Activated naive CD8-positive, alpha-beta T cell treated with anti-CD3 and anti-CD28 coated beads, Interleukin-2, amount 50 U/mL, for 24 hours (primary cell): ENCODE measurements at places on chromosomes 6 and 20.
A peak's percentile ranks its signal among the peaks of the same experiment; 100 is the strongest.

DNA sequence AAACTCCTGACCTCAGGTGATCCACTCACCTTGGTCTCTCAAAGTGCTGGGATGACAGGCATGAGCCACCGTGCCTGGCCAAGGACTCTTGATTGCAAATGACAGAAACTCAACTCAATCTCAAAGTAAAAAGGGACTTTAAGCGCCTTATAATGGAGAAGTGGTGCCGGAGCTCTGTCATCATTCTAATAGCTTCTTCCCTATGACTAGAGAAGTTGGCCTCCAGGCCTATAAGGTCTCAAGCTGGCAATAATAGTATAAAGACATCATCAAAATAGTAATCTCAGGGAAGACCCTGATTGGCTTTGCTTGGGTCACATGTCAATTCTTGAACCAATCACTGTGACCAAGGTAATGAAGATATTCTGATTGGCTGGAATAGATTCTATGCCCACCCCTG lies 8.5 kb upstream of the KIAA1755 start:
- no peak for DNase-seq

GRCh38 chr6:168044521-168045130 lies 34.4 kb downstream of the FRMD1 start:
- no peak for DNase-seq

- no peak for DNase-seq
Observed at GRCh38 chr20:19677336-19677735, 80.7 kb upstream of the RIN2 start.

- no peak for DNase-seq
Observed at GRCh38 chr6:109396046-109396718, 13.9 kb upstream of the CD164 start.

DNA sequence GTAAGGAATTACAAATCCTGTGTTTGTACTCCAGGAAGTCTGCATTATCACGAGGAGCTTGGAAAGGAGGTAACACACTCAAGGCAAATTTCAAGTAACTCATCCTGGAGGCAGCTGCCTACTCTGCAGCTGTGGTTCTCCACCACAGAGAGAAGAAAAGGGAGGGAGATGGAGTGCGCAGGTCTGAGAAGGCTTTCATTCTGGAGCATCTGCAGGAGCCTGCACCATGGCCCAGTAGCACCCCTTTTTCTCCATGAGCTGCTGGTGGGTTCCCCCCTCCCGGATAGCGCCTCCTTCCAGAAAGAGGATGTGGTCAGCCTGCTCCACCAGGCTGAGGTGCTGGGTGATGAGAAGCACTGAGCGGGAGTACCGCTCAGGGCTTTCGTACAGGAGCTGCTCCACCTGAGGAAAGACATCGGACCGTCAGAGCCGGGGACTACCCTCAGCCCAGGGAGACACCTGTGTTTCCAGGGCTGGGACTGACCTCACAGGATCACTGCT lies 1.6 kb upstream of the PSMB8 start:
- DNase-seq: peak; percentile 52

DNA sequence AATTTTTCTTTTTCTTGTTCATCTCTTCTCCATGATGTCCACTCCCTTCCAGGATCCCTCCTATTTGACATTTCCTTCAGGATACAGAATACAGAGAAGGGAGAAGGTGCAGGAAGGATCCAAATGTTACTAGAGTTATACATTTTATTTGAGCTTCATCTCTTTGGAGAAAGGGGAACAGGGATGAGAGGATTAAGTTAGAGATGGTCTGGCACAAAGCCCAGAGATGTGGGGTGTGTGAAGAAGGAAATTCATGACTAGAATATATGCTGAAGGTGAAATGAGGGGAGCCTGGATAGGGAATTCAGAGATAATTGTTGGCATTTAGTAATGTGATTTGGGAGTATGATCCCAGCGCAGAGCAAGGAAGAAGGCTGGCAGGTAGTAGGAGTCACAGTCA lies 22.5 kb upstream of the SRPK1 start:
- no peak for DNase-seq

- no peak for DNase-seq
Observed at GRCh38 chr6:44631968-44632367, 244.5 kb downstream of the CDC5L start.

DNA sequence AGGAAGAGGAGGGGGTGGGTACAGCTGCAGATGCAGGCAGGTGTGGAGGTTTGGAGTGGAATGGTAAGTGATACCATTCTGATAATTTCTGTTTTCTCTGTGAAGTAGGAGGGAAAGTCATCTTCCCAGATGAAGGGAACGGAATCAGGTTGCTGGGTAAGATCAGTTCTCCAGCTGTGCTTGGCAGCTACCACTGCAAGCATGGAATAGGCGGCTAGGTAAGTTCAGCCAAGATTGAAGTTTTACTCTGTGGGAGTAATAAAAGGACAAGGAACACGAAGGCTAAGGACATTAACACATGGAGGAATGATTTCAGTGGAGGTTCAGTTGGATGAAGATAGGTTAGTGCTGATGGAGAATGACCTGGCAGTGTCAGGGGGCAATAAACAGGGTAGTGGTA lies 128.3 kb downstream of the CARMIL1 start:
- DNase-seq: no peak
